M059J (cell line): ENCODE measurements at places on chromosomes 6 and 20.

- no peak for DNase-seq
Observed at GRCh38 chr20:35001596-35002362, 46.1 kb downstream of the MYH7B start.

GRCh38 chr20:10708351-10709185, 34.8 kb upstream of the JAG1 start:
- peak; percentile 49 for DNase-seq

DNA sequence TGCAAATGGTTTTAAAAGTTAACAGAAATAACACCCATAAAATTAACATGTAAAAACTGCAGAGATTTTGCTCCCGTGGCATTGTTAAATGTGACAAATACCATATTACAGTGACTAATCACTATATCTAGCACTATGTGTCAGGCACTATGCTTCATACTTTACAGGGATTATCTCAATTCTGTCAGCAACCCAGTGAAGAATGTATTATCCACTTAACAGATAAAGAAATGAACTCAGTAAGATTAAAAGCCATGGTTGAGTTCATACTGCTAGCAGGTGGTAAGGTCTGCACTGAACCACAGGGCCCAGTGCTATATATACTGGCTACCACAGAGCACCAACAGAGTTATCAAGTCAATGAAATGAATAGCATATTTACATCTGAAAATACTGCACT, 65.4 kb downstream of the RWDD2A start:
- peak; percentile 16 for DNase-seq

- DNase-seq, result no peak
Observed at GRCh38 chr6:155519176-155519738, 63.6 kb upstream of the NOX3 start.

- peak; percentile 91 for DNase-seq
Observed at GRCh38 chr6:52984247-52984646, 10.8 kb downstream of the GSTA4 start.

- peak; percentile 38 for DNase-seq
Observed at GRCh38 chr6:148203281-148203925, 139.2 kb upstream of the SASH1 start.

DNA sequence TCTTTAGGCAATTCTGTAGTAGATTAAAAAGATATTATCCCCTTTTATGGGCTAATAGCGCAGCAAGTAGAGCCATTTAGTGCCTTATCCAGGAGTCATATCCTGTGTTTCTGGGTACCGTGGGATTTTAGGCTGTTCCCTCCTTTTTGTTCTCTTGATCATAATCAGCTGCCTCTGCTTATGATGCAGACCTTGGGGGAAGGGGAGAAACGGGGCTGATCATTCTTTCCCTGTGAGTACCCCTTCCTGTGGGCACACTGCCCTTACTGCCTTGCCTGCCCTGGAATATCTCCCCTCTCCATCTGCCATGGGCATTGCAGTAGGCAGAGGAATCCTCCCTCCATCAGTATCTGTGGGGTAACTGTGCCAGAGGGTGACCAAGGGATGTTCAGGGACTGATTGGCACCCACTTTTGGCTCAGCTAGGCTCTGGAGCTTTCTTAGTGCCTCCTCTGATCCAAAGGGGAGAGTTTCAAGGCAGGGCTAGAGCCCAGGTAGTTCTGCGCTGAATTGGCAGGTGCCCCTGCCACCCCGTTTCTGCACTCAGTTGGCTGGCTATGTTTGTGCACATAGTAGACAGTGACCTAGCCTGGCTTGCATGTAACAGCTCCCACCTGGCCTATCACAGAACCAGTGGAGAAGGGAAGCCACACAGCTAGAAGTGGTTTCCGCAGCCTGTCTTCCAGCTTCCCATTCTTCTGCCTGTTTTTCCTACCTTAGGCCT, 103.3 kb downstream of the FIG4 start:
- peak; percentile 88 for DNase-seq

- DNase-seq, result no peak
Observed at GRCh38 chr6:18219591-18219990, 44.7 kb downstream of the DEK start.

DNA sequence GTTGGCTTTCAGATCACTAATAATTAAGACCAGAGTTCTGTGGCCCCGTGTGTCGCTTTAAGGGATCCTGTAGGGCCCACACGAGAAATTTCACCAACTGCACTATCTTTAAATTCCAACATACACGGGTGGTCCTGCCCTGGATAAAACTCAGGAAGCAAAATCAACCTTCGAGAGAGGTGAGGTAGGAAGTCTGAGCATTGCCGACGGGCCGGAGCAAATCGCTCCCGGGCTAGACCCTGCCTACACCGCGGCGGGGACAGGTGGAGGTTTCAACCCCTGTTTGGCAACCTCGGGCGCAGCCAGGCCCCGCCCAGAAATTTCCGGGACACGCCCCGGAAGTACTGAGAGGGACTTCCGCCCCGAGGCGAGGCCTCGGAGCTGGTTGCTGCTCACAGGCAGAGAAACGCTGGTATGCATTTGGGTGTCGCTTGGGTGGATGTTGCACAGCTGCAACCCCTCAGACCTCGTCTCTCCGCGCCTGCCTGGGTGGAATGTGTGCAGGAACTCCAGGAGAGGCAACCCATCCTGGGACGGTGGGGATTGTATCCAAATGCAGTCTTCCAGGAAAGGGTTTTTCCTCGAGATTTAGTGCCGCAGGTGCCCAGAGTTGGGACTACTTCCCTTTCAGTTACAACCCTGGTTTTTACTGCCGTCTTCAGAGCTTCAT, 19.9 kb downstream of the ZKSCAN8 start:
- peak; percentile 81 for DNase-seq

GRCh38 chr6:73391675-73392074, 3.0 kb upstream of the DDX43 start:
- peak; percentile 16 for DNase-seq
